Activated T-cell treated with anti-CD3 and anti-CD28 coated beads for 48 hours (primary cell): ENCODE measurements at places on chromosomes 5 and 9.

DNA sequence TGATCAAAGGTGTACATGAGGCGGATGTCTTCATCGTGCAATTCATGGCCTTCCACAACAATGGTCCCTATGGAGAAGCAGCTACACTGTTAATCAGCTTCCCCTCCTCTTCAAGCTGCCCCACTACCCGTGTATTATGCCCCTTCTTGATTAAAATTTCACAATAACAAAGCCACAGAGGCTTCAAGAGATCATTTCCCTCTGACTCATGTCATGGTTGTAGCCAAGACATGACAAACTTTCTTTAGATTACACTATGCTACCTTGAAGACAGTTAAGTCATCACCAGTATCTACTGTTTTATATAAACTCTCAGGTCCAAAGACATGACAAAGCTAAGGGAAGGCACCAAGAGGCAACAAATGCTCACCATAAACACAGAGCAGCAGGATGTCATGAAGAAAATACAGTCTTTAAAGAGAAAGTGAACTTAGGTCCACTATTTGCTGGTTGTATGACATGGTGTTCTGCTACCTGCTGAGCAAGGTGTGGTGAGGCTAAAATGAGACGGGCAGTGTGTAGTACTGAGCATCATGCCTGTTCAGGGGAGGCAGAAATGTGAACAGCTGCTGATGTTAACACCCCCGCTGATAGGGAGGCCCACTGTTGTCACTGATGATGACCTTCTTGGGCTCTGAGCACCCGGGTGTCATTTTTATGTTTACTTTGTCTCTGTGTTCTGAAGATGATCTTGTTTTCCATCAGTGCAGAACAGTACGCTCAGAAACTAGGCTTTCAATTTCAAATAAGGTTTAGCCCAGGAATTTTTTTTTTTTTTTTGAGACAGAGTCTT, 48.3 kb downstream of the IARS1 start:
- DNase-seq = no peak

DNA sequence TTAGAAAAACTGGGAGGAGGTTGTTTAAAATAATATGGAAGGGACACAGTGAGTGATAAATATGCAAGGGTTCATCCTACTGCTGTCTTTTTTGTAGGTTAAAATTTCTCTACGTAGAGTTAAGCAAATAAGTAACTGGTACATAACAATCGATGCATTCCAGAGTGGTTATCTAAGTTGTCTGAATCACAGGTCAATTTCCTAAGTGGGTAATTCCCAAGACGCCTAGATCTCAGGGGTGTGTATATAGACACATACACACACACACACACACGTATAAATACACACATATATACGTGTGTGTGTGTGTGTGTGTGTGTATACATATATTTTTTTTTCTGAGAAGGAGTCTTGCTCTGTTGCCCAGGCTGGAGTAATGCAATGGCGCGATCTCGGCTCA, 22.3 kb downstream of the CAAP1 start:
- no peak for DNase-seq

- DNase-seq = no peak
Measured at GRCh38 chr5:154278908-154279307, 88.4 kb downstream of the GALNT10 start.

GRCh38 chr5:132782101-132782500, 5.1 kb upstream of the SEPTIN8 start:
- no peak for DNase-seq

DNA sequence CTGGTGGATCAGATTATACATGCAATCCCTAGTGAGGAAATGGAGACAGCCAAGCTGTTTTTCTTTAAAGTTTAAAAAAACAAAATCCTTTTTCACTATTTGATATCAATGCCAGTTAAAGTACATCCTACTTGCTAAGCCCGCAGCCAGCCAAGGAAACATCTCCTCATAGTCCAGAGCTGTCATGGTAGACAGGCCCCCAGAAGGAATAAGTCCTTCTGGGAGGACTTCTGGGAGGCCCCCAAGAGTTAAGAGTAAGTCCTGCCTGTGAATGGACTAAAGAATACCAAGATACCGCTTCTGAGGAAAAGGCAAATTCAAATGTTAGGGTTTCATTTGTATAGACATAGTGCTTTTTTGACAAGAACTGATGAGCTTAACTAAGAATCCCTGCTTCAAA, 38.3 kb downstream of the MOCS2 start:
- DNase-seq = no peak
